IPS-NIHi11 (cell line): ENCODE measurements at places on chromosomes 13 and 19.

DNA sequence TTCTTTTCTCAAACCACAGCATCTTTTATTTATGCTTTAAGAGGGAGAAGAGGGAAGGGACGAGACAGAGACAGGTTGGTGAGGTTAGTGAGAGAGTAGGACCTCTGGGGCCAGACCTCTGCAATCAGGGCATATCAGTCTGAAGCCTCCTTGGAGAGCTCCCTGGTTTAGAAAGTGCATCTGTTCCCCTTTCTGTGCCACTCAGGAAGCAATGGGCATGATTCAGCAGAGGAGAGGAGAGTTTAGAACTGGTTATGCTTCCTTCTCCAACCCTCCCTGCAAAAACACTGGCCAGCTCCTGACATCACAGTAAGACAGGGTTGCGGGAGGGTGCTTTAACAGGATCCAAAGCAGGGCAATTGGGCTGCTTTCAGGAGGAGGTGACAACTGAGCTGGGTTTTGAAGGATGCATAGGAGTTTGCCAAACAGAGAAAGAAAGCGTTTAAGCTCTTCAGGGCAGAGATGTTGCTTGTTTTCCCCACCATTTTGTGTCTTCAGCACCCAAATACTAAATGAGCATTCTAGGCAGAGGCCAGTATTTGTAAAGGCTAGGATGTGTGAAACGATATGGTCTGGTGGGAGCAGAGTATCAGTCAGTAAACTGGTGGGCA lies 33.1 kb downstream of the CERS4 start:
- no peak for DNase-seq

- DNase-seq, result no peak
These were observed 67.7 kb upstream of the TM9SF2 start for GRCh38 chr13:99433543-99434075.

- no peak for DNase-seq
These were observed 108.2 kb upstream of the RNF113B start for GRCh38 chr13:98285317-98285716.

- no peak for DNase-seq
These were observed 420.5 kb downstream of the FGF9 start for GRCh38 chr13:22091222-22091970.

DNA sequence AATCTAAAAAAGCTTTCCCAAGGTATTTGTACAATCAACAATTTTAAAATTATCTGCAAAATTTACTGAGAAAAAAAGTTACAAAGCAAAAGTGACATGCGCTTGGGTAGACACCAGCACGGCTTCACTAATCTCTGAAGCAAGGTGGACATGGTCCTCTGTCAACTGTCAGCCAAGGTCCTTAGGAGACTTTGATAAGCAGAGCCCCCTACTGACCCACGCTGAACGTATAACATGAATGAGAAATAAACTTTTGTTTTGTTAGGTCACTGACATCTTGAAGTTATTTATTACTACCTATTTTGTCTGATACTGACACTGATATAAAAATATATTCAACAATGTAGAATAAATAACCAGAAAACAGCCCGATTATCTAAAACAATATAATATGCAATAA lies 100.7 kb upstream of the OBI1 start:
- DNase-seq, result no peak

DNA sequence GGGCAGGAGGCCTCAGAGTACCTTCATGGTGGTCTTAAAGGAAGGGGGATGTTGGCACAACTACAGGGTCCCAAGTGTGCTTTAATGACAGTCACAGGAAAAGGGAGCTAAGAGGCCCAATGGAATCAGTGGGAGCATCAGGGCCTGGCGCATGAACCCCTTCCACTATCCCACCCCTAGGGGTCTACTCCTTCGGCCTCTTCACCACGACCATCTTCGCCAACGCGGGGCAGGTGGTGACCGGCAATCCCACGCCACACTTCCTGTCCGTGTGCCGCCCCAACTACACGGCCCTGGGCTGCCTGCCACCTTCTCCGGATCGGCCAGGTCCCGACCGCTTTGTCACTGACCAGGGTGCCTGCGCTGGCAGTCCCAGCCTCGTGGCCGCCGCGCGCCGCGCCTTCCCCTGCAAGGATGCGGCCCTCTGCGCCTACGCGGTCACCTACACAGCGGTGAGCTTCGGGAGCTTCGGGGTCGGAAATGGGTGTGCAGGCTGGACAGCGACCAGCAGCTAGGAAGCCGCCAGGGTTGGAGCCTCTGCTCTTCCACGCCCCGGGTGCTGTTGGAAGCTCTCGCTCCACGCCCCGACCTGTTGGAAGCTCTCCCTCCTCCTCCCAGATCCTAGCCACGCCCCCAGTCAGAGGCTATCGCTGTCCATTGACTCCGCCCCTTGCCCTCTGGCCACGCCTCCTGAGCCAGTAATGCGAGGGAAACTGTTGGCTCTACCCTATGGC lies 6.0 kb downstream of the PLPPR2 start:
- peak; percentile 94 for DNase-seq

- peak; percentile 64 for DNase-seq
These were observed at the start of gene GRIK5 for GRCh38 chr19:42069619-42070351. TSS of gene GRIK5 (minus strand) at chr19:42070206. CDS start at chr19:42065770, 4,436 bp downstream.

DNA sequence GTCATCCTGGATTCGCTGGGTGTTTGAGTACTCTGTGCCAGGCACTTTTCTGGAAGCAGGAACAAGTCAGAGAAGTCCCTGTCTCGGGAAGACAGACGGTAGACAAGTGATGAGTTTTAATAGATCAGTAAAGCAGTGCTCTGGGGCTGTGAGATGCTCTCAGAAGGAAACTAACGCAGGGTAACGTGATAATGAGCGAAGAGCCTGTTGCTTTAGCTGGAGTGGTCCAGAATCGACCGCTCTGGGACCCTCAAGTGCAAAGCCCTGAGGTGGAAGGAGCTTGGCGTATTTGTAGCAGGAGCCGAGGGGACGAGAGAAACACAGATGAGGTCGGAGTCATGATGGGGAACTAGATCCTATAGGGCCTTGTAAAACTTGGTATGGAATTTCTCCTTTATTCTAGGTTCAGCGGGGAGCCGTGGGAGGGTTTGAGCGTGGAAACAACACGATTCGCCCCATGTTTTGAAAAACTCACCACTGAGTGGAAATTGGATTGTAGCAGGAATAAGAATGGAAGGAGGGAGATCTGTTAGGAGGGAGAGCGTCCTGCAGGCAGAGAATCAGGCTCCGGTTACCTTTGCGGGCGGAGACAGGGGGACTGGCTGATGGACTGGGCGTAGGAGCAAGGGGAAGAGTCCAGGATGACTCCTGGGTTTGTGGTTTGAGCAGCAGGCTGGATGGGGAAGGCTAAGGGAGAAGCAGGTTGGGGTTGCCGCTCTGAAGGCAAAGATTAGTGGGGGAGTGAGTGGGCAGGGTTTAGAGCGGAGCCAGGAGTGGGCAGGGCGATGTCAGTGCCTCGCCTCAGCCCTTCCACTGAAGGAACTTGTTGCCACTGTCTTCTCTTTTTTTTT lies 763 bp downstream of the POLD1 start:
- DNase-seq, result no peak

GRCh38 chr13:20363172-20363571 lies 131.1 kb upstream of the GJB6 start:
- no peak for DNase-seq

DNA sequence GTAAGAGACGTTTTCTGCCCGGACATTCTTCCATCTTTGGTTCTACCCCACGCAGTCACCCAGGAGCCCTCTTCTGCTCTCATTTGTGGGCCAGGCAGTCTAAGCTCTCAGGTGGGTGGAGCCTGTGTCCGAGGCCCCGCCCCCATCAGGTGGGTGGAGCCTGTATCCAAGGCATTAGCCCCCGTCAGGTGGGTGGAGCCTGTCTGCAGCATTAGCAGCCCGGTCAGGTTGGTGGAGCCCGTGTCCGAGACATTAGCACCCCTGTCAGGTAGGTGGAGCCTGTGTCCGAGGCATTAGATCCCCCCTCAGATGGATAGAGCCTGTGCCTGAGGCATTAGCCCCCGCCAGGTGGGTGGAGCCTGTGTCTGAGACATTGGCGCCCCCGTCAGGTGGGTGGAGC lies 45.5 kb upstream of the C13orf46 start:
- peak; percentile 86 for DNase-seq

- no peak for DNase-seq
These were observed 16.0 kb downstream of the TDRD3 start for GRCh38 chr13:60412909-60413616.

DNA sequence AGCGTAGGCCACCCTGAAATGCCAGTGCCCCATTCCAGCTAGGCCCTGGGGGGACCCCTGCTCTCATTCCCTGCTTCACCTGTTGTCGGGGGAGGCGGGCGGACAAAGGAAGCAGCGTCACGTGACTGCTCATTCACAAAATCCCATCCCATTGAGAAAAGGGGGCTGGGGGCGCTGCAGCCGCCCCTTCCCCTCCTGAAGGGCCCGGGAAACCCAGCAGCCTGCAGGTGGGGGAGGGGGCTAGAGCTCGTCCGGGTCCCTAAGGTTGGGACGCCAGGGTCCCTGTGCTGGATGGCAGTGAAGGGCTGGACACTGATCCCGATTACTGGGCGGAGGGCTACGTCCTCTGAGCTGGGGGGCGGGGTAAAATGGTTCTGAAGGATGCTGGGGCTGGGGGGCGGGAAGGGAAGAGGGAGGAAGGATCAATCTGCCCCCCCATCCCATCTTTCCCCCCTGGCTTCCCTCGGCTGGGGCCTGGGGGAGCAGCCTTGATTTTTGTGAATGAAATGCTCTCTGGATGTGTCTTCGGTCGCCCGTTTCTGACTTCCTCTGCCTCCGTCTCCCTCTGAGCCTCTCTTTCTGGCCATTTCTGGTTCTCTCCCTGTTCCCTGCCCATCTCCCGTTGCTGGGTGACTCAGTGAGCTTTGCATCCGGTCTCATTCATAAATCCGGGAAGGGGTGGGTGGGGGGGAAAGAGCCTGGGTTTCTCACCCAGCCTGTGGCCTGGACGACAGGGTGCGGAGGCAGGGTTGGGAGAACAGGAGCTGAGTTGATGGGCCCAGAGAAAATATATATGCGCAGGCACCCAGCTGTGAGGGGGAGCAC lies 816 bp downstream of the SPRED3 start:
- DNase-seq, result peak; percentile 47

GRCh38 chr19:48777720-48778119 lies 22.4 kb downstream of the FGF21 start:
- DNase-seq, result no peak

- no peak for DNase-seq
These were observed 4.8 kb downstream of the ATP4A start for GRCh38 chr19:35558400-35559280.

- no peak for DNase-seq
These were observed 248.1 kb downstream of the EFNB2 start for GRCh38 chr13:106287351-106287750.

GRCh38 chr19:17025991-17026658 lies 485 bp downstream of the CPAMD8 start:
- peak; percentile 61 for DNase-seq

DNA sequence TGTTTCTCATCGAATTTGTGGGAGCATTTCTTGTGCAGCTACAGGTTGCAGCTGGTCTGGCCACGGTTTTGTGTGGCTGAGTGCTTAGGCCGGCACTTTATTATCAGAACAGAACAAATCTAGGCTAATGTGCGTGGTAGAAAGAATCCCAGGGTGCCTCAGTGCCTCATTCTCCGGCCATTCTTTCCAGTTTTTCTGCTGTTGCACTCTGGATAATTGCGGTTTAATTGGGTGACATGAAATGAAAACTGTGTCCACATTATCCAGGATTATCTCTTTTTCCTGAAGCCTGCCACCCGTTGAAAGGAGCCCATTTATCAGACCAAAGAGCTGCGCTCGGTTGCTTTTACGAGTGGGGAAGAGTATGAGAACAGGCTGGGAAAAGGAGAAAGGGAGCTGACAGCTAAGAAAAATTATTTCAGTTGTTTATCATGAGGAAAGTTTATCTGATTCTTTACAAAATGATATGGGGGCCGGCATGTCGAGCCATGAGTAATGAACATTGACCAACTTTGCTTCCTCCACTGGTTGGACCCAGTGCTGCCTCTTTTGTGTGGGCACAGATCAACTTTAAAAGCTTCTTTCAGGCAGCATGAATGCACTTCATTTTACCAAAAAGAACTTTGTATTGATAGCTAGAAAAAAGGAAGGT lies 117.0 kb upstream of the SOX21 start:
- DNase-seq, result no peak

GRCh38 chr13:64057372-64058020 lies 2641.8 kb upstream of the PCDH20 start:
- no peak for DNase-seq

DNA sequence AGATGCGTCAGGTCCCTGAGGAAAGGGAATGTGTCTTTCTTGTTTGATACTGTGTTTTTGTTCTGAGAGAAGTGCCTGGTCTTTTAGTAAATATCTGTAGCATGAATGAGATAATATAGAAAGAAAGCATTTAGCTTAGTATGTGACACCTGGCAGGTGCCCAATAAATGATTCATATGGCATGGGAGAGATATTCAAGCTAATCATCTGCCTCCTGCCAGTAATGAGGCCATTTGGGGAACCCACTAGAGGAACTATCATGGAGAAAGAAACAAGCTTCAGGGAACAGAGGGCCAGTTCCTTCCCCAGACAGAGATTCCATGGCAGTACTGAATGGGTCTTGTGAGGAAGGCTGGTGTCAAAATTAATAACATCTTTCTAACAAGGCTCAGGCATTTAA lies 603.9 kb downstream of the DCT start:
- DNase-seq, result no peak

GRCh38 chr13:45055902-45056648 lies 64.2 kb upstream of the GTF2F2 start:
- DNase-seq, result peak; percentile 24

GRCh38 chr13:71751073-71751472 lies 115.9 kb downstream of the DACH1 start:
- no peak for DNase-seq

DNA sequence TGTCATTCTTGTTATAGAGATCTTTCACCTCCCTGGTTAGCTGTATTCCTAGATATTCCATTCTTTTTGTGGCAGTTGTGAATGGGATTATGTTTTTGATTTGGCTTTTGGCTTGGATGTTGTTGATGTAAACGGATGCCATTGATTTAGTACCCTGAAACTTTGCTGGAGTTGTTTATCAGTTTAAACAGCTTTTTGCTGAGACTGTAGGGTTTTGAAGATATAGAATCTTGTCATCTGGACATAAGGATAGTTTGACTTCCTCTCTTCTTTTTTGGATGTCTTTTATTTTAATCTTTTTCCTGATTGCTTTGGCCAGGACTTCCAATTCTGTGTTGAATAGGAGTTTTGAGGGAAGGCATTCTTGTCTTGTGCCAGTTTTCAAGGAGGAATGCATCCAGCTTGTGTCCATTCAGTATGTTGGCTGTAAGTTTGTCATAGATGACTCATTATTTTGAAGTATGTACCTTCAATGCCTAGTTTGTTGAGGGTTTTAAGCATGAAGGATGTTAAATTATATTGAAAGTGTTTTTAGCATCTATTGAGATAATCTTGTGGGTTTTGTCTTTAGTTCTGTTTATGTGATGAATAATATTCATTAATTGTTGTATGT lies 16.8 kb downstream of the ZNF431 start:
- DNase-seq, result no peak

GRCh38 chr19:31339411-31339810 lies 9.8 kb downstream of the TSHZ3 start:
- no peak for DNase-seq

- DNase-seq, result no peak
These were observed 2.5 kb downstream of the TIMM50 start for GRCh38 chr19:39483141-39483540.
